Stimulated activated CD4-positive, alpha-beta T cell treated with anti-CD3 and anti-CD28 coated beads, Interleukin-1b, Interleukin-23, amount 100 ng/mL, for 1 hour (primary cell): ENCODE measurements at places on chromosomes 11 and 22.

- no peak for DNase-seq
Measured at GRCh38 chr11:43573233-43573632, 107.3 kb upstream of the HSD17B12 start.

- DNase-seq = no peak
Measured at GRCh38 chr22:36935694-36936093, 22.3 kb downstream of the CSF2RB start.

GRCh38 chr22:49582181-49582580, 245.5 kb downstream of the BRD1 start:
- DNase-seq = no peak

DNA sequence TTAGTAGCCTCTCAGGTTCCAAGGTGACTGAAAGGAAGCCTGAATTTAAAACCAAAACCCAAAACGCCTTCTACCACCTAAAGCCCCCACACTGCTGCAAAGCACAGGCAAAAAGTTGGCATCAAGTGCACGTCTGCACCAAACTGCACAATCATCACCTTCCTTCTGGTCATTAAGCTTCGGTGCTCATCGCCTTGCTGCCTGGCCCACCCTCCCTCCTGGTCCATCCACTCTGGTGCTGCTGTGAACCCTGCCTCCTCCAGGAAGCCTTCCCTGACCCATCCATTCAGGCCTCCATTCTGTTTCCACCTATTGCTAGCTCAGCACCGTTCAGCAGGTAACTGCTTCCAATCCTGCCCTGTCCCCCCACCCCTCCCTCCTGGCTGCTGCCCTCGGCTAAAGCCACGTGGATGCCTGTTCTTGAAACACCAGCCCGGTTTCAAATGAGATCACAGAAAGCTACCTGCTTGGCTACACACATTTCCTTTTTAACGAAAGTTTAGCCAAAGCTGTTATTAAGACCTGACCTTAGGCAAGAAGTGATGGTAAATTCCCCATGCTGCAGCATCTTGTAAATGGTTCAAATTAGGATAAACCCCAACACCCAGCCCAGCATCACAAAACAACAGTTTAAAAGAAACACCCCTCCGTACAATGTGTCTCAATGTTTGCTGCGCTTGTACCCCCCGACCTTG, 53.8 kb upstream of the CD5 start:
- no peak for DNase-seq

DNA sequence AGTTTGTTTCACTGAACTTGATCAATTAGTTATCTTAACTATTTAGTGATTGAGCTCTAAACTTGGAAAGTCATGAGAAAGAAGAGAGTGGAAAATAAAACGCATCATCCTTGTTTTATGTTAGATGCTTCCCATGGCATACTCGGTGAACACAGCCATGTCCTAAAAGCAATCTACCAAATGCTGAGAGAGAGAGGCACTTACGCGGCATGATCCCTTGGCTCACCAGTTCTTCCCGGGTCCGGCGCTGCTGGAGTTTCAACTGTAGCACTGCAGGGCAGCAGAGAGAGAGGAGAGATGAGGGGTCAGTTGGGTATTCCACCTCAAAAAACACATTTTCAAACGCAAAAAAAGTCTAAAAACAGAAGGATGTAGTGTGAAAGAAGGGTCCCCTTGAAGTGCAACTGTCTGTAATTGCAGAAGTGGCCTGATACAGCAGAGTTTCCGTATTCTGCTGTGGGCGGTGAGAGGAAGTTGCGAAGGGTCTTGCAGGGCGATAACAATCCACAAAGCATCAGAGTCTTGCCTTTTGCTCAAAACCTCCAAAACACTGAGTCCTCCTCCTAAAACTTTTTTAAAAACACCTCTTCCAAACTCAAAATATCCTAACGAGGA, 92.7 kb downstream of the SGSM3 start:
- no peak for DNase-seq

- DNase-seq = no peak
Measured at GRCh38 chr22:36334821-36335603, 52.8 kb downstream of the MYH9 start.

DNA sequence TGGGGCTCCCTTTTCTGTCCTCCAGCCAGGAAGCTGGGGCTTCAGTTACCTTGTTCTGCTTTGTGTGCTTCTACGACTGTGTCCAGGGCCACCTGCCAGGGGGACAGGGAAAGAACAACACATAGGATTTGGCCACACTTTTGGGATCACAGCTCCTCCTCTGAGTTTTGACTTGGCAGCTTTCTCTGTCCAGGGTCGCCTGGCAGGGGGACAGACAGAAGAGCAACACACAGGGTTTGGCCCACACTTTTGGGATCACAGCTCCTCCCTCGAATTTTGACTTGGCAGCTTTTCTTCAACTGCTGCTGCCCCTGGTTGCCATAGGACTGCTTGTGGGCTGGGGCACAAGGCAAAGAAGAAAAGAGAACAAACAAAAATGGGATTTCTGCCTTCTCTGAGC, 19.1 kb downstream of the INCENP start:
- no peak for DNase-seq

- no peak for DNase-seq
Measured at GRCh38 chr22:50015451-50016307, 3.1 kb upstream of the IL17REL start.

GRCh38 chr11:64461081-64461480, 102.1 kb downstream of the RPS6KA4 start:
- no peak for DNase-seq

- DNase-seq = no peak
Measured at GRCh38 chr11:84292006-84292405, 1005.8 kb upstream of the CCDC90B start.

- no peak for DNase-seq
Measured at GRCh38 chr11:44305470-44306051, 4.4 kb downstream of the ALX4 start.

DNA sequence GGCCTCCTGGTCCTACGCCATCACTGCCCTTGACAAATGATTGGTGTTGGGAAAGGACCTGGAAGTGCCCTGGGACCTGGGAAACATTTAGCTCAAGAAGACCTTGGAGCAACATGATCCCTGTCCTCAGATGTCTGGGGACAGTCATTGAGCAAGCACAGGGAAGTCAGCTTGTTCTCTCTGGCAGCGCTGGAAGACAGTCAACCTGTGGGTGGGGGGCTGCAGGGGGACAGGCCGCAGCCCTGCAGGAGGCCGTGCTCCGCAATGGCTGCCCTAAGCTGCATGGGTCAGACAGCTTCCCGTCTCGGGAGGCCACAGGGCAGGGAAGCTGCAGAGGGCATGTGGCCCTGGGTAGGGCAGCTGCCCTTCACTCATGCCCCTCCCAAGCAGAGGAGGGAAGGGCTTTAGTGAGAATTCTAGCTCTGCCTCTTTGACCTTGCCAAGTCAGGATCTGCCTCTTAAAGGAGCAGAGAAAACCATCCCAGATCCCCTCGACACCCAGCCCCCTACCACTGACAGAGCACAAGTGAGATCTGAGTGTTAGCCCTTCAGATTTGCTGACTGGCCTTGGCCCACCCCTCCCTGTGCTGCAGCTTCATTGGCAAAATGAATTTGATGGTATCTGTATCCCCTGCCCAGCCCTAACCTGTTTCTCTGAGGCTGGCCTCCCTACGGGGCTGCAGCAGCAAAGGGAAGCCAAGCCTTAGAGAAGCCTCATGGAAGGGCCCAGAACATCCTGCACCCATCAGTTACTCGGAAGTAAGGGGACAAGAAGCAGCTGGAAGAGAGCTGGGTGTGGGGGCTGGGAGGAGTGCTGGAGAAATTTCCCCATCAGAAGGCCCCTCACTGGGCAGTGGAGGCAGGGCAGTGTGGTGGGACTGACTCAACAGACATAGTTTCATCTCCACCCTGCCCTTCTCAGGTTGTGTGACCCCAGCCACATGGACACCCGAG, 6.2 kb upstream of the SREBF2 start:
- no peak for DNase-seq
